ENCODE measurements at places on chromosomes 6 and 20.

DNA sequence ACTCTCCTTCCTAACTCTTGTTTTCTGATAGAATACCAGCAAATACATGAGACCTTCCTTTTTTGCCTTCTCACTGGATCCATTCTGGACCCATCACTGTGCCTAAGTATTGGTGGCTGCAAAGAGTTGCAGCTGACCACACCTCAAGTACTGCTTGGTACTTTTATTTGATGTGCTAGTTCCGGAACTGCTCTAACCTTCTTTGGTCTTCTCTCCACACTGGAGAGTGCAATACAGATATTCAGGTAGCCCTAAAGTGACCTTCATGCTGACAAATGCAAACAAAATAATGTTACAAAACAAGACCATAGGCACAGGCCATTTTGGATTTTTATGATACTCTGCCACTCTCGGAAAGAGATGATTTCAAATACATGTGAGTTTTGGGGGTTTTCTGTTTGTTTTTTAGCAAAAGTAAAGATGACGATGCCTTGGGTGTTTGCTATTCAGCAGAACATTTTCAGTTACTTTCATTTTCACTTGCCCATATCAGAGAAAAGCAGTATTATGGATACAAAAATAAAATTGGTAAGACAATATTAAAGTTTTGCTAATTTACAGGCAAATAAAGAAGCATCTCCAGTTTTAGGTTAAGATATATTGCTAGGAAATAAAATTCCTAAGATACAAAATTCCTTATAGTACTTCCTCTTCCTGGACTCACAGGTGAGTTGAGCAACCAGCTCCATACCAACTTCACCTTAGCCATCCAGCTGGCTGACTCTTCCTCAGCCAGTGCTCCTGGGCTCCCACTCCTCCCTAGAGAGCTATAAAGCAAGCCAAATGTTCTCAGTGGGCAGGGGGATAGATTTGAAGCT, 42.0 kb downstream of the PTPRK start:
- no peak for DNase-seq

- peak; percentile 2 for DNase-seq
These were observed 1.2 kb downstream of the PLAGL1 start for GRCh38 chr6:144006736-144007477.

DNA sequence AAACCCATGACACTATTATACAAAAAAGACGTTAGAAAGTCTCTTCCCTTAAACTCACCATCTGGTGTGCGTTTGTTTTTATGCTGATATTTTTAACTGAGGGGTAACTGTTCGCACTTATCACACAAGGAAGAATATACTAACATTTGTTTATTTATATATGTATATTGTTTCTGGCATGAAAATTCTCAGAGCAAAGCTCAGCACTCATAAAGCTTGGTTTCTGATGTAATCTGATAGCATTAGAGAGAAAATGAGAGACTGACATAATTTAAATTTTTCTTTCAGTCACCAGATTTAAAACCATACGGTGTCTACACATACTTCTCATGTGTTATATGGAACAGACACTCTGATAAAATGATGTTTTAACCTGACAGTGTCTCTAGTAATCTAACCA, 6.9 kb downstream of the BLOC1S5 start:
- no peak for DNase-seq

DNA sequence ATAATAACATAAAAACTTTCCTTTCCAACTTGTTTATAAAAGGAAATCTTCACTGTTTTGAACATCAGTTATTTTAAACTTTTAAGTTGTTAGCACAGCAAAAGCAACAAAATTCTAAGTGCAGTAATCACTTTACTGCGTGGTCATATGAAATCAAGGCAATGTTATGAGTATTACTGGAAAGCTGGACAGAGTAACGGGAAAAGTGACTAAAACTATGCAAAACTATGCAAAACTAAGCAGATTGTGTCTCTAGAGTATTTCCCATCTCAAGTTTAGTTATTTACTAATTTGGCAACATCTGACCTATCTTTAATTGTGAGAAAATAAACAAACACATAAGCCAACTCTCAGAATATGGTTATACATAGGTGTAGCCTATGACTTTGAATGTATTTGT, 10.9 kb upstream of the ANKEF1 start:
- DNase-seq: no peak

GRCh38 chr6:100554228-100554627, 89.5 kb upstream of the SIM1 start:
- no peak for DNase-seq

GRCh38 chr6:170221753-170222400, 69.0 kb downstream of the DLL1 start:
- no peak for DNase-seq

- DNase-seq: peak; percentile 23
These were observed 648.8 kb upstream of the AGPAT4 start for GRCh38 chr6:161922631-161923119.

GRCh38 chr6:12208190-12208589, 82.0 kb upstream of the EDN1 start:
- peak; percentile 49 for DNase-seq

GRCh38 chr6:145534989-145535388, 200.3 kb downstream of the EPM2A start:
- no peak for DNase-seq

DNA sequence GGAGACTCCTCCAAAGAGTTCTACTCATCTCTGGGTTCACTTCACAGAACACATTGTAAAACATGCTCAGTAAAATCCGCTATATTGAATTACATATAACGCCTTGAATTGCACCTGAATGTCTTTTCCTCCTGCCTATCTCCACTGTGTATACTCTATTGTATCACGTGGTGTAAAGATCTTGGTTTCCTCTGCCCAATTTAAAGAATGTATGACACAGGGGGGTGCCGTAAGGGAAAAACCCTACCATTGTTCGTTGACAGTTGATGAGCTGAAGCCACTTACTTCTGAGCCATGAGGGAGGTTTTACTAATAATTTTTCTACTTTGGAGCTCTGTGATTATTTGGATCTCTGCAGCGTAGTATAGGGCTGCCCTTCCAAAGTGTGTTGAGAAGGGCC, 6.0 kb downstream of the ASF1A start:
- peak; percentile 49 for DNase-seq

DNA sequence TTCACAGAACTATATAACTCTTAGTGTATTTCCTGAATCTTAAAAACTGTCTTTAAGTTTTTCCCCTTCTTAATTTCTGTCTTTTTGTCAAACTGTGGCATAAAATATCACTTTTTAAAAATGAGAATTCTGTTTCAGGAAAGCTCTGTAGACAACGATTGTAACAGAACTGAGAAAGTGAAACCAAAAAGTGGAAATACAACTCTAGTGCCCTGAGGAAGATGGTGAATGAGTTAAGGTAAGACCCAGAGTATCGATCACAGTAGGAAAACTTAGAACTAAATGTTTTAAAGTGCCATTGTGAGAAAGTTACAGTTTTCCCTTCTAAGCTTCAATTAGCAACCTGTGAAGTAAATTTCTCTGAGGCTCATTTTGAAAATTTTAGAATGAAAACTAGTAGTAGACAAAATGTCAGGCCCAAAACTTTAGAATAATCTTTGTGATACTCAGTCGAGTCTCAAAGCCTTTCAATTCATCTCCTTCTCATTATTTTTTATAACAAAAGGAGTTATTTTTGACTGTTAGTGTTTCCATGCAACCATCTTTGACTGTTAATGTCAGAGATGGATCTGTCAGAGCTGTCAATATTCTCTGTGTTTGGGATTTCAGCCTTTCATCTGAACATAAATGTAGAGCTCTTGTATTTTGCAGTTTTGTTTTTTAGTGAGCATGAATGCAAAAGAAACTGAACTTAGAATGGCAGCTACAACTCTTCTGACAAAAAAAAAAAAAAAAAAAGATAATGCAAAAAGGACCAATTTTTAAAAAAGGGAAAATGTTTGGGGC, 19.0 kb upstream of the TRDN start:
- no peak for DNase-seq

- DNase-seq: no peak
These were observed 120.6 kb downstream of the RCAN2 start for GRCh38 chr6:46370622-46371021.

DNA sequence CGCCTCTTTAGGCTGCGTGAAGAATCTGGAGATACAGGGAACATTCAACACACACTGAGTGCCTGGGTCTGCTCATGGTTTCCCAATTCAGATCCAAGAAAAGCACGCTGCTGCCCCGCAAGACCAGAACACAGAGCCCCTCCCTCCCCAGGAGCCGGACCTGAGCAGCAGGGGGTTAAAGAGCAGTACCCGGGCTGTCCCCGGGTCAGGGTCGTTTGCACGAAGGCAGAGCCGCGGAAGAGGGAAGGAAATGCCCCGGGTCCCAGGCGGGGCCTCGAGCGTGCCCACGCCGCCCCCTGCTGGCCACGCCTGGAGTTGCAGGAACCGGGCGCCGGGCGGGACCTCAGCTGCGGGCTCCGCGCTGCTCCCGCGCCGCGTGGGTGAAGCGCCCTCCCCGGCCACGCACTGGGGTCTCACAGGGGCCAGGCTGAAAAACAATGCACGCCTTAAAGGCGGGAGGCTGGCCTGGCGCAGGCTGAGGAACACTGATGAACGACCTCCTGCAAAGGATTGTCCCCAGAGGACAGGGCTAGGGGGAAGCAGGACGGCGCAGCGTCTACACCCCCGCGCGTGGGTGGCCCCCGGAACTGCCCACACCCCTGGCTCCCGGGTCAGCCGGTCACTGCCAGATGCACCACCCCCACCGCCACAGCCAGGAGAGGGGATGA, 48.9 kb downstream of the ANKRD60 start:
- DNase-seq: peak; percentile 76

DNA sequence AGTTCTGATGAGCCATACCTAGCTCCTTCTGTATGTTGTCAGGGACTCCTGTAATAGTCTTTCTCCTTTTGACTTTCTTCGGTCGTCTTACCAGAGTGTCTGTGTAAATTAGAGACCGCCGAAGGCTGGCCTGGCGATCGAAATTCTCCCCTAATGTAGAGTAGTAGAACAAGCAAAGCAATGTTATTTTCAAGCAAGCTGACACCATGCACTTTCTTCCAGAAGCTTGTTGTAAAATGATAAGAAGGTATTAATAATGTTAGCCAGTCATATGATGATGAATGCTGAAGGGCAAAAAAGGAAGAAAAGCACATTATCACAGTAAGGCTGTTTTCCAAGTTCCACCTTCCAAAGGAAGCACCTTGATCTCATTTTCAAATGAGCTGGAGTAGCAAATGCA, 37.9 kb downstream of the HEBP2 start:
- no peak for DNase-seq

DNA sequence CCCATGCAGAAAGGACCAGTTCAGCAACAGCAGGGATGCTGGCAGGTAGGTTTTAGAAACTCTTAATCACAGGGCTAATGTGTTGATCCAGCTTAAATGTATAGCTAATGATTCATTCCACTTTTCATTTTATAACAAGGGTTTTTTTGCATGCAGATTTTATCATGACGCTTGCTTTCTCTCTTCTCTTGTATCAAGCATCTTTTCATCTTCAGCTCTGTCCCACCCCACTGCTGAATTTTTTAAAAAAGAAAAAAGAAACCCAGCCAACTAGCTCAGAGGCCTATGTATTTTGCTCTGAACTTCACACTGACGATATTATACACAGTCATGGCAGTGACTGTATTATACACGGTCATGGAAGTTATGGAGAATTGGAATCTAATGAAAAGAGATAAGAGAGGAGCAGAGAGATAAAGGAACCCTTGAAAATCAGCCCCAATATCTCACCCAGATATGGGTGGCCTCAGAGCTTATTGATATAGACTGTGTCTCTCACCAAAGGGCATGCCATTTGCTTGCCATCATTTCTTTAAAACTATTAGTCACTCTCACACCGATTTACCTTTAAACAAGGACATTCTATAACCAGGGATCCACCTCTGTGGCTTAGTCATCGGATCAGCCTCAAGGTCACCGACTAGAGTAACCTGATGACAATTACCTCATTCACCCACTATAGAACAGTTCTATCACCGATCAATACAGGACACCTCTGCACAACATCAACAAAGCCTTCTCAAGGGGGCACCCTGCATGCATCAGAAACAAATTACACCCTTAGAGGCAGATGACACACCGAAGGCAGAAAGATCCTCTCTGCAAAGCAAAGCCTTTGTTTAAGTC, 222.0 kb downstream of the ATXN1 start:
- no peak for DNase-seq

Data from activated CD4-positive, alpha-beta T cell treated with anti-CD3 and anti-CD28 coated beads, Interleukin-2, Interleukin-6, amounts not matched to agents 100 ng/mL and 50 ng/mL, durations not matched to agents 16 hours and 8 hours (primary cell).